Suprapubic skin (tissue), 4 donors: ENCODE measurements at places on chromosomes 4 and X. TPM values are rescaled to one million over a fixed set of nuclear protein-coding genes. Genes with fewer than 3 reads are reported as not detected.
A peak's percentile ranks its signal among the peaks of the same experiment; 100 is the strongest.

DNAAF6 gene
- not detected for total RNA-seq

DNA sequence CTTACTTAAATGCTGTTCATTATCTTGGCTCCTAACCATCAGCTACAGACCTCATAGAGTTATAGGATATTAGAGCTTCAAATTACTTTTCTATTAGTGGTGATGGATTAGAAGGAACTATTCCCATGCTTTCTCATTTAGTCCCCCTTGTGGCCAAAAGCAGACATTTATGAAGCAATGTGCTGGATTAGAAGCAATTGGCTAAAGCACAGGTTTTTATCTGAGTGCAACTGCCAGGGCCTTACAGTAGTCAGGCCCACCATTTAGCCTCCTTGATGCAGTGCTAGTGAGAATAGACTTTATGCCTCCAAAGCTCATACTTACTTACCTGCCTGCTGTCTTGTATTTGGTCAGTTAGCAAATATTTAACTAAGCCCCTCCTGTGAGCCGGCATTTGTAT lies 93.0 kb downstream of the TSPAN7 start:
- DNase-seq: no peak

GRCh38 chr4:961351-962230 lies 11.8 kb downstream of the DGKQ start:
- peak; percentile 75 for DNase-seq

DNA sequence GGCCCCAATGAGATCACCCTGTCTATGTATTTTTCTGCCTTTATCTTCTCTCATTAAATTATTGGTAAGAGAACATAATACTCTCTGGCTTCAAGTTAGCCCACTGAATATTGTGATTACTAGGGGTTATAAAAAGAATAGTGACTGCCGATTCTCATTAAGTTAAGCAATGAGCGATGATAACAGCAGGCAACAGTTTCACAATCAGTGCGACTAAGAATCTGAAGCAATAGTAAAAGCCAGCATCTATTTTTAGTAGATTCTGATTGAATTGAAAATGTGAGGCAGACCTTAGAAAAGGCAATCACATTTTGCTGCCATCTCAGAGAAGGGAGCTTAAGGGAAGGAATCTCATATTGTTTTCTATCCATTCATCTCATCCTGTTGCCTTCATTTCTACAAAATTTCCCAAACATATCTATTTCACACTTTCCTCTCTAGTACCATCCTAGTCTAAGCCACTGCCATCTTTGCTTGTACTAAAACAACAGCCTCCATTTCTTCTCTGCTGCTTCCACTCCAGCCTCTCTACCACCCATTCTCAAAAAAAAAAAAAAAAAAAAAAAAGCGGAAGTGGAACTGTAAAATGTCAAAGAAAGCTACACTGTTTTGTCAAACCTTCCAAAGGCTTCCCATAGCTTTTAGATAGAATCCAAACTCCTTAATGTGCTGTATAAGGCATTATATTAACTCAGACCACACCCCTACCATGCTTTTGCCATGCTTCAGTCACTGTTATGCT lies 17.4 kb downstream of the GABRA4 start:
- no peak for DNase-seq

DNA sequence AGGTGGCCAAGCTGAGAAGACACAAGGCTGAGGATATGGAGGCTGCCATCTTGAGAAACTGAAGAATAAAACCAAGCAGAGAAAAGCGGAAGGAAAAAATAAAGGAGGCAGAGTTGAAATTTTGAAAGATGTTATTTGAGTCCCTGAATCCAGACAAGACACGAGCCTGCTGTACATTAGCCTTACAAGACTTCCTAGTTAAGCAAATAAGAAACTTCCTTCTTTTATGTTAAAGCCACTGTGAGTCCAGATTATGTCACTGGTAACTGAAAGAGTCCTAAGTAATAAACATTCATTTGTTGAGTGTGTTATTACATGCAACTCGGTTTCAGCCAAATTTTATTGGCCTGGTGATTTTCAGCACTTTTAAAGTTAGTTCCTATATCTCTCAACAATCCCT lies 30.4 kb downstream of the DRD5 start:
- DNase-seq: no peak

DNA sequence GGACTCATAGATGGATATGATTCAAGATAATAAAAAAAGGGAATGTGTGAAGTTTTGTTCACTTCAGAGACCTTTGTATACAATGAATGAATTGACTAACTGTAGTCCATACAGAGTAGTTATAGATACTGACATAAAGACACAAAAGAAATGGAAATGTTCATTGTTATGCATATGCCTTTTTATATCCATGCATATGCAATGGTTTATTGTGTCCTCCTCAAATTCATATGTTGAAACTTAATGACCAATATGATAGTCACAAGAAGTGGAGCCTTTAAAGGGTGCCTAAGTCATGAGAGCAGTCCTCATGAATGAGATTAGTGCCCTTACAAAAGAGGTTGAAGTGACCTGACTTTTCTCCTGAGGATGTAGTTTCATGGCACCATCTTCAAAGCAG lies 467.5 kb upstream of the NDST4 start:
- no peak for DNase-seq

DNA sequence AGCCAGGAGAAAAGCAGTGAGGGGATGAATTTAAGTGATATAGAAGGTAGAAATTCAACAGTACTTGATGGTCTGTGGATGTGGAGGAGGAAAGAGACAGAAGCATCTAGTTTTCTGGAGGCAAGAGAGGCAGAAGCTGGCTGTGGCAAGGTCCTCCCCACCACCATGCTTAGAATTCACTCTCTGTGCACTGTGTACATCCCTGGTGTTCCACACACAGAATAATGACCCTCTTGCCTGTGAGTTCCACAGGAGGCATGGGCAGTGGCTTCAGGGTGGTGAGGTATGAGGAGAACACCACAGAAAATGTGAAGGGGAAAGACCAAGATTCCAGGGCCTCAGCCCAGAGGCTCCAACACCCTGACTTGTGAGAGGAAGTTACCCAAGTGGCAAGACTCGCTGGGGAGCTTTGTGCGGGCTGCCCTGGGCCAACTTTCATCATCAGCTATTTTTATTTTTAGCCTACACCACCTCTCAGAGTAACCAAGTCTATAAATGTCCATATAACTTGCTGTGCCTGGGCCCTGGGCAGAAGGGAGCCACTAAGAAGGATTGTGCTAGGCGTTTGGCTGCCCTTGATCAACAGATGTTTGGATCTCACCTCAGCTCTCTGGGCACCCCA lies 7.8 kb upstream of the INTS6L start:
- no peak for DNase-seq

FABP2 gene
- not detected for total RNA-seq

TKTL1 gene
- total RNA-seq: 0.34 TPM

PWWP3B gene
- total RNA-seq: not detected

SMIM10L2A gene
- total RNA-seq: 1.7 TPM

GPR119 gene
- total RNA-seq: not detected

DNA sequence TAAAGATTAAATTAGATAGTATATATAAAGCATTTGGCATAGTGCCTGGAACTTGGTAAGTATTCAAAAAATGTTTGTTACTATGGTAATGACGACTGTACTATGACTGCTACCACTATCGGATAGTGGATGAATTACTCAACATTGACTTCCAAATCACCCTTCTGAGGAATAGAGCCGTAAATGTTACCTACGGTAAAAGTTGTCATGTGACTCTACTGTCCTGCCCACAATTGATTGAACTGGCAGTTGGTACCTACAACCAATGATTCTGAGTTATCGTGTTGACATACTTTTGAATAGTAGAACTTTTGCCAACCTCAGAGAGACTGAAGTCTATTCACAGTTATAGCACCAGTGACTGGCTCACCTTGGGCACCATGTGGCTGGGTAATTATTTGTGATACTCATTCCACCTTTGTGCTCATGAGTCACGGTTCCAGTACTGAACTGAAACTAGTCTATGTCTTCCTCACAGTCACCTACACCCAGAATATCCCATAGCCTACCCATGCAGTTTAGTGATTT lies 185.5 kb upstream of the PITX2 start:
- DNase-seq: no peak

DNA sequence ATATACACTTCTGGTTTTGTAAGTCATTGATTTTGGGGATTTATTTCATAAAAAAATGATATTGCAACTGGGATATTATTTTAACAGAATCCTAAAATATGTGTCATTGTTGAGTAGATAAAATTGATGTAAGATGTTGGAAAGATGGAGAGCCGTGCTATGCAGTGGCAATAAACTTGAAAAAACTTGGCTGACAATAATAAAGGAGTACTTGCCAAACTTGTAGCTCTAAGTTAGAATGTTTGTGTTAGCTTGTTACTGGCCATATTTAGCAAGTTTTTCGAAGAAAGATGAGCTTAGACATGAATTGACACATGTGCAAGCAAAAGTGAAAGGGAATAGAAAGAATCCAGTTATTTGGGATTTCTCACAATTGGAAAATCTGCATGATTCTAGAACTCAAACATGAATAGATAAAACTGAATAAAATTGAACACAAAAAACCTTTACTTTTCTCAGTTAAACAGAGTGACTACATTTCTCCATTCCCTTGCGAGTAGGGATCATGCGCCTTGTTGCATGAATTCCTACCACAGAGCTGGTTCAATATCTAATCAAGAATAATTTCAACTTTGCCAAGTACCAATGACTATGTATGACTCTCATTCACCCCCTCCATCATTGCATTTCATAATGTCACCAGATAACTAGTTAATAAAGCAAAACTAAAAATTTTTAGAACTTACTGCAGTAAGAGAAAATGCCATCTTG lies 327.8 kb downstream of the CAMK2D start:
- DNase-seq: no peak

- DNase-seq: no peak
These were observed 327.0 kb upstream of the CTSO start for GRCh38 chr4:156280686-156281085.

F11 gene
- total RNA-seq: 0.51 TPM

DNA sequence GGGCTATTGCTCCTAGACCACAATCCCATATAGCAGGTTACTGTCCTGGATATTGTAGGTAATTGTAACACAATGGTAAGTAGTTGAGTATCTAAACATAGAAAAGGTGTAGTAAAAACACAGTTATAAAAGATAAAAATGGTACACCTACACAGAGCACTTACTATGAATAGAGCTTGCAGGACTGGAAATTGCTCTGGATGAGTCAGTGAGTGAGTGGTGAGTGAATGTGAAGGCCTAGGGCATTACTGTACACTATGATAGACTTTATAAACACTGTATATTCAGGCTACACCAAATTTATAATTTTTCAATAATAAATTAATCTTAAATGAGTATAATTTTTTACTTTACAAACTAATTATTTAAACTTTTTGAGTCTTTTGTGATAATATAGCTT lies 425.7 kb downstream of the PABPC4L start:
- DNase-seq: no peak

DNA sequence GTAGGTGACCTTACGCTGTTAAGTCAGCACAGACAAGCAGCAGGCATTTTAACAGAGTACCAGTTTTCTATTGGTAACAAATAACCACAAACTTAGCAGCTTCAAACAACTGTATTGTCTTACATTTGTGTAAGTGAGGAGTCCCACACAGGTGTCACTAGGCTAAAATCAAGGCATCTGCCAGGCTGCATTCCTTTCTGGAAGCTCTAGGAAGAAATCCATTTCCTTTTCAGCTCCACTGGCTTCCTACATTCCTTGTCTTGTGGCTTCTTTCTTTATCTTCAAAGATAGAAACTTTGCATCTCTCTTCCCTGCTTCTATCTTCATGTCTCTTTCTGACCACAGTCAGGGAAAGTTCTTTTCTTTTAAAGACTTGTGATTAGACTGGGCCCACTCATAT lies 139.9 kb downstream of the TMEM144 start:
- no peak for DNase-seq

DNA sequence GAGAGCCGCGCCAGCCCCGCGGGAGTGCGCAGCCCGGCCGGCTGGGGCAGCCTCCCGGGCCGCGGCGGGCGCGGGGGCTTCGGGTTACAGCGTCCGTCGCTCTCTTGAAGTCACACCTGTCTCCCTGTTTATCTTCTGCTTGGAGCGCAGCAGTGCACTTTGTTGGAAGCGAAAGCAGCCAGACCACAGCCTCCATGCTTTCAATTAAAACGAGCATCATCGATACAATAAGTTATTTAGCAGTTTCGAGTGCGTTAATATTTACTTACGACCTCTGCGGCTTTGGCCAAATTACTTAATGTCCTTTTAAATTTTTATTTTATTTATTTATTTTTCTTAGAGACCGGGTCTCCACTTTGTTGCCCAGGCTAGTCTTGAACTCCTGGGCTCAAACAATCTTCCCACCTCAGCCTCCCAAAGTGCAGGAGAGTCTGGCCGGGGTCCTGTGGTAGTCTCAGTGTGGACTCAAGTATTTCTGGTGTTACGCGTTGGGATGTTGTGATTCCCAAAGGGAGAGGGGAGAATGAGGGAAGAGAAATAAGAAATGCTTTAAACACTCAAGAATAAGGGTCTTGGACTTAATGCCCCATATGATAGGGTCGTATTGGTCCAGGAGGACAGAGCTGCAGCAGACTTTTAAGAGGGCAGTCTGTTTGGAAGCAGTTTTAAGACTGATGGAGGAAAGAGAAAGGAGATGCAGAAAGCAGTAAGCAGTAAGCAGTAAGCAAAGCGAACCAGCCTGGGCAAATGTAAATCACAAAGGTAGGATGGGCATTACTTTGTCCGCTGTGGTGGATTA lies 504 bp upstream of the PDLIM3 start:
- DNase-seq: no peak

DNA sequence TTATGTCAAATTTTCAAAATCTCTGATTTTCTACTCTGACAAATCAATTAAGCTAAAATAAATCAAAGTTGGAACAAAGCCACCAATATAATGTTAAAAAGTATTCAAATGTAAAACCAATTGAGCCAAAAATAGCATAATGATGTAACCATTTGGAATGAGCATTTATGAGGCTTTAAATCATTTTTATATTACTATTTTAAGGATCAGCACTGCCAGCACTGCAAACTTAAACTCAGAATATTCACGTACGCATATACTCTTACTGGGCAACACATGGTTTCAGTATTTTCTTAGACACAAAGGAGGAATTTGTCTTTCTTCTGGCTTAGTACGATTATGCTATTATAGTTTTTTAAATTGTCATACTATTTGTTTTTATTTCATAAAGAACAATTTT lies 52.2 kb downstream of the AFAP1 start:
- DNase-seq: no peak

DNA sequence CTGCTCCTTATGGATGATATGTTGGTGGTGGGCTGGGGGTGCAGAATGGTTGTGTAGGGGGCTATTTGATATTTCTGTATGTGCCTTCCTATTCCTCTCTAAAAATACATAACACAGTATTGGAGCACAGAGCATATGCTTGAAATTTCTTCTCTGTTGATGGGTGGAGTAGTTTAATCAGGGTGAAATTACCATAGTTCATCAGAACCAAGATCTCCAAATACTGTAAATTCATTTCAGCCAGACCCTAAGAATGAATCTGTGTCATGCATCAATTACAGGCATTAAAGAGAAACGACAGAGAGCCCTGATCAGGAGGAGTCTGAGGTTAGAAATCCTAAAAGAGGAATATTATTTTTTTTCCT lies 25.1 kb upstream of the CCDC149 start:
- DNase-seq: no peak

NAP1L2 gene
- 4.8 TPM for total RNA-seq

DNA sequence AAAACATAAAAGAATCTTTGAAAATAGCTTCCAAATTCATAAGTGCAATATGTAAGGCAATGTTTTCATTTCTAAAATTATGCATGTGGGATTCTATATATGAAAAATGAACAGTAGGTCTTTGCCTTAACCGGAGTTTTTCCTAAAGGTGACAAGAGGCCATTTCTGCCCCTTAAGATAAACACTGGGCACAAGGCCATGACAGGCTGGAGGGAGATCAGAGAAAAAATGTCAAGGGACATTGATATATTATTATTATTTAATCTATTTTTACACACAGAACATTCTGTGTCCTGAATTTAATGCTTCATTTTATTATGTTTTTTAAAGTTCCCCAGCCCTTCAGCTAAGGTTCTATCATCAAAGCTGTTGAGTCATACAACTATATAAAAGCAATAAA lies 118.8 kb downstream of the CHM start:
- DNase-seq: no peak
